ENCODE measurements at places on chromosomes 4 and X.

DNA sequence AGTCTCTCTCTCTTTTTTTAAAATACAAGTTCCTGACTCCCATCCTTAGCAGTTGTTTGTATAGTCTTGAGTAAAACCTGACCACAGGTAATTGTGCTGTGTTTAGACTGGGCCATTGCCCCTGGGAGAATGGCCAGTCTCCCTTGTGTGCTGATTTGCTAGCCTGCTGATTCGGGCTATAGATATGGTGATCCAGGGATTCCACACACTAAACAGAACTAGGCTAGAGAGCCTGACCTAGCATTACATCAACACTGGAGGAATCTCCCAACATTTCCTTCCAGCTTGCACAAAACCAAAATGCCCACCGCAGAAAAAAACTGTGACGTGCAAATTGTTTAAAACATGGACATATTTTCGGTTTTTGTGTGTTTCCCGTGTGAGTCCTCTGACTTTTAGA lies 5.1 kb downstream of the UPRT start:
- H3K4me1 ChIP-seq, result peaks cover 6% of the 10 kb centered on the region
- no peak for DNase-seq
- no peak overlapping the region for H3K27ac ChIP-seq
- no peaks in the 10 kb centered on the region for H3K27me3 ChIP-seq
- no peak overlapping the region for H3K4me3 ChIP-seq
- H3K36me3 ChIP-seq, result no peaks in the 10 kb centered on the region

DNA sequence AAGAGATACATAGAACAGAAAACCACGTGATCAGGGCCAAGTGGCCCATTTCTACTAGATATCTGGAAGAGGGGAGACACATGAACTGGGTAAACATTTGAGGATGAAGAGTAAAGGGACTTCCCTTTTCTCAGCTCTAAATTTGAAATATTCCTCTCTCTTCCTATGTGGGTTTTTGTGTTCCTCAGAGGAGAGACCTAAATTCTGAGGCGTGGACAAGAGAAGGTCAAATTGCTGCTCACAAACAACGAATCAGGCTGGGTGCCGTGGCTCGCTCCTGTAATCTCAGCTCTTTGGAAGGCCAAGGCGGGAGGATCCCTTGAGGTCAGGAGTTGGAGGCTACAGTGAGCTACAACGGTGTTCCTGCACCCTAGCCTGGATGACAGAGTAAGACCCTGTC lies 216.0 kb downstream of the PTTG2 start:
- no peak for DNase-seq
- peaks cover 34% of the 10 kb centered on the region for H3K4me1 ChIP-seq
- no peak overlapping the region for H3K4me3 ChIP-seq
- no peak overlapping the region for H3K27ac ChIP-seq
- H3K27me3 ChIP-seq, result no peaks in the 10 kb centered on the region

DNA sequence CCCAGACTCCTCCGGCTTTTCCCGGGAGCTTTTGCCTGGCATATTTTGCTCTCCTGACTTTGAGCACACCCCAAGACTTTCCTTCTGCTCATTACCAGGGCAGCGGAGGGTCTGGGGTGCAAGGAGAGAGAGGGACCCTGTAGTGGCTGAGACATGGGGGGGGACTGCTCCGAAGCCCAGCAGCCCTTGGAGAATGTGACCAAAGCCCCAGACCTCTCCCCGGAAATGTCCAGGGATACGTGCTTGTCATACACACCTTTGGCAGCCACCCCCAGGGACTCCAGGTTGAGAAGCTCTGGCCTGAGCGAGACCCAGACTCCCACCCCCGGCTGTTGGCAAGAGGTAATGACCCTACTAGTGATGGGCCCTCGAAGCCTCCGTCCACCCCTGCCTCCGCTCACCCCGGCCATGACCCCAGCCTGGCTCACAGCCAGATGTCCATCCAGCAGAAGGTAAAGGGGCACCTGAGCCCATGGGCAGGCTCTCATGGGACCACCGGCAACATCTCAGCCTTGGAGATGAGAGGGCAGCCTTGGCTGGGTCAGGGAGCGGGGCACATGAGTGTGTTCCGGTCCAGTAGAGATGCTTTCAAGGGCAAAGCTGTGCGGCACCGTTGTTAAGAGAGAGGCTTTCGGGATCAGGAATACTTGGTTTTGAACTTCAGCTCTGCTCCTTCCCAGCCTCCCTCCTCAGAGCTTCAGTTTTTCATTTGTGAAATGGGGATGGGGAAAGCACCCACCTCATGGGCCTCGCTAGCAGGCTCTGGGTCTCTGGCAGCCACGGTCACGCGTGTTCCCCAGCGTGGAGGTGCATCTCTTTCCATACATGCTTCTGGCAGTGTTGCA lies 2.0 kb downstream of the PSAPL1 start:
- no peak overlapping the region for H3K27ac ChIP-seq
- no peaks in the 10 kb centered on the region for H3K36me3 ChIP-seq
- H3K4me1 ChIP-seq, result no peaks in the 10 kb centered on the region

DNA sequence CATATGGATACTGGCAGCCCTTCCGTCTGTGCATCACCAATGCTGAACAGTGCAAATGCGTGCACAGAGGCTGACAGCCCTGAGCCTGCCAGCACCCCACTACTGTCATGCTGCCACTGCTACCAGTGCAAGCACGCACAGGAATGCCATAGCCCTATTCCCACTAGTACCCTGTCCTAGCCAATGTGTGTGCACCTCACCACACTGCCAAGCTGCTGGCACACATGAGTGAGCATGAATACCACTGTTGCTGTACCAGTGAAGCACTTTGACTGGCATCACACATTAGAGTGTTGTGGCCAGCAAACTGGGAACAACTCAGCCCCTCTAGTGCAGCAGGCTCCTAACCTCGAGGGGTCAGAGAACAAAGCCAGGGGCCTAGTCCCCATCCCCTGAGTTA lies 102.9 kb upstream of the PCDH10 start:
- H3K27ac ChIP-seq, result no peak overlapping the region
- no peaks in the 10 kb centered on the region for H3K36me3 ChIP-seq
- no peak for DNase-seq
- H3K27me3 ChIP-seq, result no peaks in the 10 kb centered on the region

GRCh38 chr4:67451464-67451863 lies 93.8 kb downstream of the CENPC start:
- no peak overlapping the region for H3K27ac ChIP-seq
- no peak for DNase-seq
- H3K4me3 ChIP-seq, result no peak overlapping the region
- H3K36me3 ChIP-seq, result no peaks in the 10 kb centered on the region
- H3K4me1 ChIP-seq, result no peaks in the 10 kb centered on the region

GRCh38 chr4:78612398-78613178 lies 61.0 kb downstream of the ANXA3 start:
- no peak overlapping the region for H3K4me3 ChIP-seq
- H3K27me3 ChIP-seq, result no peaks in the 10 kb centered on the region
- H3K4me1 ChIP-seq, result peaks cover 11% of the 10 kb centered on the region
- no peak overlapping the region for H3K27ac ChIP-seq
- DNase-seq, result no peak

DNA sequence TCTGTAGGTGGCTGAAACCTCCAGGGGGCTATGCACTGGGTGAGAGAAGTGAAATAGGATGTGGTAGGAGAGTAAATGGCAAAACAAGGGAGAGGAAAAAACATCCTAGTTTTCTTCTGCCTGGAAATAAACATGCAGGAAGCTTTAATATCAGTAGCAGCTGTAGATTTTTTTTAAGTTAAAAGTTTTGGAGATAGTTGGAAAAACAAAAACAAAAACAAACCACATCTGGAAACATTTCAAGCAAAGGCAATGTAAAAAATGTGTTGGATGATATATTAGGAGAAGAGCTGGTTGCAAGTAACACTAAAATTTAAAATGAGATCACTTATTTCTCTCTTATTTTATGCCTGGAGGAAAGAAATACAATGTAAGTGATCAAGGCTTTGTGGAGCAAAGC lies 388.0 kb downstream of the SPRY1 start:
- H3K4me3 ChIP-seq, result no peak overlapping the region
- H3K4me1 ChIP-seq, result no peaks in the 10 kb centered on the region
- H3K27me3 ChIP-seq, result no peaks in the 10 kb centered on the region
- no peaks in the 10 kb centered on the region for H3K36me3 ChIP-seq
- H3K27ac ChIP-seq, result no peak overlapping the region
